ENCODE measurements at places on chromosomes 1 and 21.
A peak's percentile ranks its signal among the peaks of the same experiment; 100 is the strongest.

- DNase-seq = no peak
These were observed 3.2 kb upstream of the SNAPIN start for GRCh38 chr1:153655333-153655732.

- no peak for DNase-seq
These were observed 8.2 kb downstream of the AMPD2 start for GRCh38 chr1:109627692-109628399.

DNA sequence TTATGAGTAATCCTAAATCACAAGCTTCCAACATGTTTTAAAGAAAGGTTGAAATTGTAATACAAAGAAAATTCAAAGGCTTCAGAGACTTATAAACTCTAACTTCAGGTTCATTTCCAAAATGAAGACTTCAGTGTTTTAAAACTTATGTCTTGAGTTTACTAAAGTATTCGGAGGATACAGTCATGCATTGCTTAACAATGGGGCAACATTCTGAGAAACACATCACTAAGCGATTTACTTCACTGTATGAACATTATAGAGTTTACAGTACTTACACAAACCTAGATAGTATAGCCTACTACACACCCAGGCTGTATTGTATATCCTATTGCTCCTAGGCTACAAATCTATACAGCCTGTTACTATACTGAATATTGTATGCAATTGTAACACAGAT is 38.3 kb downstream of the CEP170 start:
- DNase-seq = no peak

DNA sequence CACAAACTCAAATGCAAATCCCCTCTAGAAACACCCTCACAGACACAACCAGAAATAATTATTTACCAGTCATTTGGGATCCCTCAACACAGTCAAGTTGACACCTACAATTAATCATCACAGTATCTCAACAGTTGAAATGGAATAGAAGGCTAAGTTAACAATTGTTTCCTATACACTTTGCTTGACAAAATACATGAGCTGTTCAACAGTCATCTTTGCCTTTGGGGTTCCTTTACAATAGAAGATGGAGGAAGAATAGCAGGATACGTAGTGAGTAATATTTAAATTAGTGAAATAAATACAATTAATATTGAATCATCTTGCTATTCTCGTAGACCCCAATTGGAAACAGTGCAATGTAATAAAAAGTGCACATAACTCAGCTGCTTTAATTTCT is 487.3 kb upstream of the ADAMTS5 start:
- DNase-seq = no peak

- peak; percentile 19 for DNase-seq
These were observed 31.4 kb upstream of the WASF2 start for GRCh38 chr1:27521336-27521831.

- DNase-seq = no peak
These were observed 39.8 kb downstream of the COL6A1 start for GRCh38 chr21:46021398-46021797.

- DNase-seq = no peak
These were observed 272.1 kb downstream of the FAM72C start for GRCh38 chr1:143699731-143700130.

All from activated T-helper 2 cell treated with anti-CD3 and anti-CD28 coated beads, Interferon-gamma antibody, Interleukin-2, Interleukin-4, amounts not matched to agents 10 μg/mL and 5 μg/mL and 100 μg/mL, durations not matched to agents 14 hours and 24 hours and 36 hours (primary cell).